ENCODE measurements at places on chromosomes 13 and 19.

GRCh38 chr13:39374741-39375189, 228.2 kb downstream of the LHFPL6 start:
- DNase-seq, result no peak

GRCh38 chr19:18831524-18832305, at the start of gene UPF1:
UPF1 (plus strand) TSS chr19:18831959; CDS start chr19:18832210, 251 bp downstream.
- DNase-seq, result peak; percentile 91

DNA sequence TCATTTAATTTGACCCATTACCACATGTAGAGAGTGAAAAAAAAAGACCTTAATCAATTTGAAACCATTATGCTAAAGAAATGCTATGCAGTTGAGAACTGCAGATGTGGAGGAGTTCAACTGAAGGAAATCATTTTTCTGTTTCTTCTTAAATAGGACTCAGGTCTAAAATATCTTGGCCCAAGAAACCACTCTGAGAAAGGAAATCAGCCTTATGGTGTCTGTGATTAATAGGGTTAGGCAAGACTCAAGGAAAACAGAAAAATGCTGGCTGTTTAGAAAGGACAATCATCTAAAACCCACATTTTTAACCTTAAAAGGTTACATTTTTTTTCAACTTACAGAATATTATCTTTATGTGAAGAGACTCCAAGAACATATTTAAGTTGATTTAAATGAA, 1.9 kb upstream of the SLITRK1 start:
- no peak for DNase-seq

GRCh38 chr13:51737609-51738008, 66.4 kb downstream of the DHRS12 start:
- no peak for DNase-seq

DNA sequence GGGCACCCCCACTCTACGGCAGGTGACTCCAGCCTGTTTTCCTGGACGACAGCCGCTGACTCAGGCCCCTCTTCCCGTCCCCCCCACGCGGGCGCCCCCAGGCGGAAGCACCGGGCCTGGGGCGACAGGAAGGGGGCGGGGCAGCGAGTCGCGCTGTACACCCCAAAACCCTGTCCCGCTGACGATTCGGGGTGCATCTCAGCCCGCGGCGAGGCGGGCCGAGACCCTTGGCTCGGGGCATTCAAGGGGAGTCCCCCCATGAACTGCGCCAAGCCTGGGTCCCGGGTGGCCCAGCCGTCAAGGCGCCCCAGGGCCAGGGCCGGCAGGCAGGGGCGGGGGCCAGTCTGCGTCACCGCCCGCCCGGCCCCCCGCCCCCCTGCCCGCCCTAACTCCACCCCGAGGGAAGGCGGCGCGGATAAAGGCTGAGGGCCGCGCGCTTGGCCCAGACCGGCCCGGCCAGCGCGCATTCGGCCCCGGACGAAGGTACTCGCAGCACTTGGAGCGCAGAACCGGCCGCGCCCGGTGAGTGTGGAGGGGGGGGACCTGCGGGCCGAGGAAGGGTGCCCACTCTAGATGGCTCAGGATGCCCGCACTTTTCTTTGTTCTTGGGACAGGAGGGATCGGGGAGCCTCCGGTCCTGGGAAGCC, at the start of gene MIDN:
MIDN (plus strand) TSS at position 445 of the 647 bp plus-strand sequence. CDS start 1,714 bp downstream, outside the sequence.
- peak; percentile 65 for DNase-seq

- DNase-seq, result peak; percentile 64
Observed at GRCh38 chr19:35088131-35088913, 27.3 kb upstream of the FXYD3 start.

DNA sequence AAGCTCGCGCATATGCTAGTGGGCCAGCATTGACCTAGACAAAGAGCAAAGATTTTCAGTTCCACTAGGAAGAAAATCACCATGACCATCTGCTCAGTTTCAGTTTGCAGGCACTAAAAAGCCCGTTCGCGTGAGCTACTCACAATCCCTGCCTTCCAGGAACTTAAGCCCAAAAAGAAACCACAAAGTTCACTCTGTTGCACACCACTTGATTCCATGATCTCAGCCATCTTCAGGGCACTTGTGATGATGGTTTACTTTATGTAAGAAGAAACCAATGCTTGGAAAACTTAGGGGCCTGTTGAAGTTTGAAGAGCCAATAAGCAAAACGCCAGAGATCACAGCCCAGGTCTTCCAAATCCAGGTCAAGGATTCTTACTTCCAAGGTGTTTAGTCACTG, 45.0 kb upstream of the SLC15A1 start:
- DNase-seq, result no peak

- no peak for DNase-seq
Observed at GRCh38 chr19:58261968-58262921, 16.5 kb upstream of the ZNF8 start.

DNA sequence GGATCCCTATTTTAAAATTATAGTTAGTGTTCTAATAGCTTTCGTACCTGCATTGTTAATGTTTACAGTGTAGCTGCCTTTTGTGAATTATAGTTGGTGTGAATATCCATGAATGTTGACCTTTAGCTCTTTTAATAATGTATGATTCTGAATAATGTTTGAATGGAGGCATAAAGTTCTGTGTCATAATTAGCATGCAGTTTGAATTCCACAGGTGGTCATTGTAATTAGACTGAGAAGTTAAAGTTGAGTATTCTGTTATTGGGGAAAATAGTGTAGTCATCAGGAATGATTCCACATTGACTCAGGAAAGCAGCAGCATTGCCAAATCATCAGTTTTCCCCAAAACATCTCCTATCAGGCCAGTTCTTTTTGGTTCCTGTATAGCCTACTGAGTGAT, 12.1 kb downstream of the GPR18 start:
- no peak for DNase-seq

DNA sequence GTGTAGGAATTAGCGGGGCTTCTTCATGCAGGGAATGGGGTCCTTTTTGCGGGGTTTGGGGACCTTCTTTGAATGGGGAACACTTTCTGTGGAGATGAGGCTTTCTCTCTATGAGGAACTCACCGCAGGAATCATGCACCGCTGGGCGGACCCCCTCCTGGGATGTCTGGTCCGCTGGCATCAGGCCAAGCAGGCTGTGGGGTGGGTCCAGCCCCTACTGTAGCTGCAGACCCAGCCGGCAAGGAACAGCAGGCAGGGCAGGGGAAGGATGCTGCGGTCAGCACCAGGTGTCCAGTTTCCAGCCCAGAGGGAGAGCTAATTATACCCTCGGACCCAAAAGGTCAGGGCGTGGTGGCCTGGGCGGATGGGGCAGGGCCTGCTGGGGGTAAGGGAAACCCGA, 1.8 kb downstream of the MYBPC2 start:
- no peak for DNase-seq

- no peak for DNase-seq
Observed at GRCh38 chr19:15508035-15508710, at the start of gene CYP4F22. CYP4F22 (plus strand) TSS chr19:15508525; CDS start chr19:15525337, 16,812 bp downstream.

- no peak for DNase-seq
Observed at GRCh38 chr19:12794971-12795381, 3.7 kb downstream of the JUNB start.

DNA sequence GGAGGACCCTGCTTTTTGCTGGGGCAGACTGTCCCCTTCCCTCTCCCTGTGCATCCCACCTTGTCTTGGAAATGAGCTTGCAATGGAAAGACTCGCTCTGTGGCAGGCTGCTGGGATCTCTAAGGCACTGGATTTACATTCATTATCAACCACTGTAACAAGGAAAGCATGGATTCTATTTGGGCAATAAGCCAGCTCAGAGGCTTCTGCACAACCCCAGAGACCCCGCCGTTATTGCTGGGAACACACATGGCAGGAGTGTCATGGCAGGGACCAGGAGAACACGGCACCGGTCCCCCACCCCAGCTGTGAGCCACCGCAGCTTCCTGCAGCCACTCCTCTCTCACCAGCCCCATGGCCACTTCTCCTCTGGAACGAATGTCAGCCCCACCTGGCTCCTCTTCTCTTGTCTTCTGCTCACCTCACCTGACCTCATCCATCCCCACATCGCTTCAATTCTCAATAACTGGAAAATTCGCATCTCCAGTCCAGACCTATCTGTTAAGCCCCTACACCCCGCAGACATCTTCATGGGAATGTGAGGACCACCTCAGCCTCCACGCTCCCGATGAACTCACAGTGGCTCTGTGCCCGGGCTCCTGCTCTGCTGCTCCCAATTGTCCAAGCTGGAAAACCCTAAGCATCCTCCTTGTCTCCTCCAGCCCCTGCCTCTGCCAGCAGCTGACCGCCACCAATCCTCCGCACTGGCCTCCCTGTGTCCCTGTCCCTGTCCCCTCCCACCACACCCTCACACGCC, 181.5 kb downstream of the USP12 start:
- DNase-seq, result no peak

GRCh38 chr13:111335298-111335697, 14.9 kb downstream of the TEX29 start:
- no peak for DNase-seq

DNA sequence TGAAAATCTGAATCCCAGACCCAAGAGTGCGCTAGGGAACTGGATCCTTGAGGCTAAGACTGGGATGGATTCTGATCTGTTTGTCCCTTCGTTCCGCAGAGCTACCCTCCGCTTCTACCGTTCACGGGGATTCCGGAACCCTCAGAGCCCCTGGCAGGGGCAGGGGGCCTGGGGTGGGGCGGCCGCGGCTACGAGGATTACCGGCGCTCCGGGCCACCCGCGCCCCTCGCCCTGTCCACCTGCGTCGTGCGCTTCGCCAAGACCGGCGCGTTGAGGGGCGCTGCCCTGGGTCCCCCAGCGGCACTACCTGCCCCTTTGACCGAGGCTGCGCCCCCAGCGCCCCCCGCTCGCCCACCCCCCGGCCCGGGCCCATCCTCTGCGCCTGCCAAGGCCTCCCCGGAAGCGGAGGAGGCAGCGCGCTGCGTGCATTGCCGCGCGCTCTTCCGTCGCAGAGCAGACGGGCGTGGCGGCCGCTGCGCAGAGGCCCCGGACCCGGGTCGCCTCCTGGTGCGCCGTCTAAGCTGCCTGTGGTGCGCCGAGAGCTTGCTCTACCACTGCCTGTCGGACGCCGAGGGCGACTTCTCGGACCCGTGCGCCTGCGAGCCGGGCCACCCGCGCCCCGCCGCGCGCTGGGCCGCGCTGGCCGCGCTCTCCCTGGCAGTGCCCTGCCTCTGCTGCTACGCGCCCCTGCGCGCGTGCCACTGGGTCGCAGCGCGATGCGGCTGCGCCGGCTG, 7.1 kb downstream of the SPRED3 start:
- DNase-seq, result no peak

- no peak for DNase-seq
Observed at GRCh38 chr13:25067064-25067463, 28.9 kb upstream of the PABPC3 start.

DNA sequence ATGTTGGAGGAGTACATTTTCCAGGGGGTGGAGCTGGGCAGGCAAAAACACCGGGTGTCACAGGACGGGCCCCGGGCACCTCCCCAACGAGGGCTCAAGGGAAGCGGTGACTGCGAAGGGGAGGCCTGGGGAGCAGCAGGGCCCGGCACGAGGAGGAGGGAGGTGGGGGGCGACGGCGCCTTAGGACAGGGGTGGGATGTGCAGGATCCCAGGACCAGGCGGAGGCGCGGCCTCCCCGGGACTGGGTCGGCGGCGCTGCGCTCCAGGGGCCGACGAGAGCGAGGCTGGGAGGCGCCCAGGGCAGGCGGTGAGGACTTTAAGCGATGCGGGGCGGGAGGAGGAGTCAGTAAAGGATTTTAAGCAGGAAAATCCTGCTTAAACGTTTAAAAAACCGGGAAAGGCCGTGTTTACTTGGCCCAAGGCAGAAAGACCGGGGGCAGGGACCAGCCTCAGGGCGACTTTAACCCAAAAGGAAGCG, 427 bp downstream of the ZNF160 start:
- peak; percentile 20 for DNase-seq

GRCh38 chr13:101515504-101515903, 63.0 kb downstream of the ITGBL1 start:
- DNase-seq, result no peak

GRCh38 chr19:53545271-53546065, 7.5 kb downstream of the ZNF331 start:
- DNase-seq, result peak; percentile 67

DNA sequence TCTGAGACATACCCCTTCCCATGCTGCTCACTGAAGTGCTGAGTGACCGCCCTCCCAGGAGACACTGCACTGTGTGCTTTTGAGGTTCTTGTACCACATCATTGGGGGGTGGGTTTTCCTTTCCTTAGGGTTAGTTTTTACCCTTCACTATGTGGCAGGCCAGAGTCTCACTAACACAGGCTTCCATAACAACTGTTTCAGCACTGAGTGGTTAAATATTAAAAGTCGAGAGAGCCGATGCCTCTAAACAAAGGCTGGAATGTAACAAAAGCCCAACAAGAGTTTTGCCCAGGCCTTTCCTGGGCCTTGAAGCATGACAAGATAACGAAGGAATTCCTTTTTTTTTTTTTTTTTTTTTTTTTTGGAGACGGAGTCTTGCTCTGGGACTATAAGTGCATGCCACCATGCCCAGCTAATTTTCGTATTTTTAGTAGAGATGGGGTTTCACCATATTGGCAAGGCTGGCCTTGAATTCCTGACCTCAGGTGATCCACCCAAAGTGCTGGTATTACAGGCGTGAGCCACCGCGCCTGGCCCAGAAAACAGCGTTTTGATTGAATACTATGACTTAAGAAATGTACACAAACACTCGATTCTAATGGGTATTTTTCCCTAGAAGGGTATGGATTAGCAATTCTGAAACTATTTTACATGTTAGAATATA, 46.5 kb downstream of the ZNF823 start:
- DNase-seq, result no peak

- no peak for DNase-seq
Observed at GRCh38 chr13:42798118-42798517, 16.7 kb downstream of the FAM216B start.

DNA sequence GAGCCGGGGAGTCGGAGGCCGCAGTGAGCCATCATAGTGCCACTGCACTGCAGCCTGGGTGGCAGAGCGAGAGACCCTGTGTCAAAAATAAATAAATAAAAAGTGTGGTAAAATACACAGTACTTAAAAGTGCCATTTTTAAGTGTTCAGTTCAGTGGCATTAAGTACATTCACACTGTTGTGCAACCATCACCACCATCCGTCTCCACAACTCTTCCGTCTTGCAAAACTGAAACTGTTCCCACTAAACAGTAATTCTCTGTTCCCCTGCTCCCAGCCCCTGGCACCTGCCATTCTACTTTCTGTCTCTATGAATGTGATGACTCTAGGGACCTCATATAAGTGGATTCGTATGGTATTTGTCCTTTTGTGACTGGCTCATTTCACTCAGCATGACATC, 13.3 kb downstream of the SLC25A42 start:
- DNase-seq, result no peak

DNA sequence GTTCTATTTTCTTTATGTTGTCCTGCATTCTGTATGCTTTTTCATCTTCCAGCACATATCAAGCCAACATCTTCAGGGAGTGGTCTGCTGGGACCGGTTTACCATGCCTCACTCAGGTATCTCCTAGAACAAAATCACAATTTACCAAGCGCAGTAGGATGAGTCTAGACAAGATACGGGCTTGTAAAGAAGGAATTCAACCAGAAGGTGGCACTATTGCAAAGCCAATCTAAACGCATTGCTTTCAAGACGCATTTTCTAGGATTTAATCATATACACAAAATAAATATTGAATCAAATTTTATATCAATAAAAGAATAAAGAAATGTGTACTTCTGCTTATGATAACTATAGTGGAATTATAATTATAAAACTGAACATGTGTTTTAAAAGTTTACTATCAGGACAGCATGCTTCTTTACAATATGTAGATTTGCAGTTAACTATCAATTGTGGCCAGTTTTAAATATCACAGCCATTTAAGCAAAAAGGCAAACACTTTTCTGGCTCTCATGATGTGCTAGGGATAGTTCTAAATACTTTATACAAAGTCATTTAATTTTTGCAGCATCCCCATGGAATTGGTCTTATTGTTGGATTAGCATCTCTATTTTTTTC, 16.1 kb upstream of the TPP2 start:
- DNase-seq, result peak; percentile 52

Data from RWPE1 (cell line).